Neural progenitor cell (in vitro differentiated cells): ENCODE measurements at places on chromosomes 13 and 19. TPM values are rescaled to one million over a fixed set of nuclear protein-coding genes. Genes with fewer than 3 reads are reported as not detected.

Gene NAA16
- 40.7 and 45.3 TPM in 2 replicates for total RNA-seq

GRCh38 chr13:113432506-113433270, 20.6 kb downstream of the ADPRHL1 start:
- H3K4me1 ChIP-seq = no peaks in the 10 kb centered on the region
- no peaks in the 10 kb centered on the region for H3K36me3 ChIP-seq
- no peak overlapping the region for H3K4me3 ChIP-seq
- H3K27me3 ChIP-seq = no peaks in the 10 kb centered on the region
- H3K27ac ChIP-seq = no peak overlapping the region

DNA sequence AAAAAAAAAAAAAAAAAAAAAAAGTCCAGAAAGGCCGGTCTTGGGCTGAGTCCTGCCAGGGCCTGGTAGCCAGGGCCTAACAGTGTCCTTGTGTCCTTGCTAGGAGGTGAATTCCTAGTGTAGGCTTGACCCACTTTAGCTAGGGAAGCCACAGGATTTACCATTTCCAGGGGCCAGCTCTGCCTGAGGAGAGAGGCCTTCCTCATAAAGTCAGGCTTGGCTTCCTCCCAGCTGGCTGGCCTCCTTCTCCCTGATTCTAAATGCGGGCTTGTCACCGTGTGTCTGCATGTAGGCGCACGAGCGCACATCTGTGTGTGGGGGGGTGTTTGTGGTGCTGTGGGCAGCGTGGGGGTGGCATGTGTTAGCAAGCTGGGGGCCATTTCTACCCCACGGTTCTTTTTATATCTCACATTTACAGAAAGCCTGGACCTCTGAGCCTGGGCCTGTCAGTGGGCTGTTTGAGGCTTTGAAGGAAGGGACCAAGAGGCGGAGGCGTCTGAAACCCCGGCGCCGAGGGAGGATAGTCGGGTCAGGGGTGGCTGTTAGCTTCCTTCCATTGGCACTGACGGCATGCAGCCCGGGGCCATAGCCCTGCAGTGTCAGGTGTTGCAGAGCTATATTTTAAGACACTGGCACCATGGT, 31.7 kb downstream of the IER2 start:
- H3K27me3 ChIP-seq = no peaks in the 10 kb centered on the region
- no peaks in the 10 kb centered on the region for H3K36me3 ChIP-seq
- no peak overlapping the region for H3K4me3 ChIP-seq
- DNase-seq = no peak

DNA sequence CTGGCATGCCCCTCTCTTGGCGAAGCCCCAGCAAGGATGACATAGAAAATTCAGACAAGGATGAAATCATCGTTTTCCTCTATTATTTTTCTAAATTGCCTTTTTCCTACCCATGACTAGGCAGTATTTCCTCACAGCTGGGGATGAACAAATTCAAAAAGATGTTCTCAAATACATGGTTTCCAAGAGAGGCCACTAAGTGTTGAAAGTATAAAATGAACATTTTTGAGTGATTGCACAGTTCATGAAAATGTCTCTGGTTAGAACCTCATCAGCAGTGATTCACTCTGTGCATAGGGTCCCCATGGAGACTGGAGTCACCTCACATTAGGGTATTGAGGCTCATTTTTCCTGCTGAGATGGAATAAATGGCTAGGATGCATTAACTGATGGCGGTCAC, 373.7 kb downstream of the DNAJC15 start:
- DNase-seq = no peak
- H3K36me3 ChIP-seq = no peaks in the 10 kb centered on the region
- H3K27me3 ChIP-seq = no peaks in the 10 kb centered on the region
- H3K4me3 ChIP-seq = no peak overlapping the region
- no peaks in the 10 kb centered on the region for H3K4me1 ChIP-seq

- no peak overlapping the region for H3K27ac ChIP-seq
- no peaks in the 10 kb centered on the region for H3K4me1 ChIP-seq
- H3K27me3 ChIP-seq = no peaks in the 10 kb centered on the region
- H3K36me3 ChIP-seq = no peaks in the 10 kb centered on the region
Observed at GRCh38 chr13:95779522-95779921, 102.6 kb downstream of the DNAJC3 start.
